ENCODE measurements at places on chromosomes 2 and 18.

- no peak for DNase-seq
These were observed 204.8 kb downstream of the HDAC4 start for GRCh38 chr2:239195992-239196391.

GRCh38 chr2:11872247-11872947 lies 126.0 kb downstream of the LPIN1 start:
- DNase-seq, result no peak

DNA sequence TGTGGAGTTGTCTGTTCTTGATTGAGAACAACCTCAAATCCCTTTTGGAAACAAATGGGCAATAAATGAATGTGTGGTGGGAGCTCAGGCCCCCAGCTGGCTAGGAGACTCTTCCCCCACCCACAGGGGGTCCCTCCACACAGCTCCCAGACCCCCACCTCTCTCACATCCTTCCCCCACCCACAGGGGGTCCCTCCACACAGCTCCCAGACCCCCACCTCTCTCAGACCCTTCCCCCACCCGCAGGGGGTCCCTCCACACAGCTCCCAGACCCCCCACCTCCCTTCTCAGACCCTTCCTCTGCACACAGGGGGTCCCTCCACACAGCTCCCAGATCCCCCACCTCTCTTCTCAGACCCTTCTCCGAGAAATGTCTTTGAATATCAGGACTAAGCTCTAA lies 79.0 kb upstream of the CTDP1 start:
- DNase-seq, result no peak

DNA sequence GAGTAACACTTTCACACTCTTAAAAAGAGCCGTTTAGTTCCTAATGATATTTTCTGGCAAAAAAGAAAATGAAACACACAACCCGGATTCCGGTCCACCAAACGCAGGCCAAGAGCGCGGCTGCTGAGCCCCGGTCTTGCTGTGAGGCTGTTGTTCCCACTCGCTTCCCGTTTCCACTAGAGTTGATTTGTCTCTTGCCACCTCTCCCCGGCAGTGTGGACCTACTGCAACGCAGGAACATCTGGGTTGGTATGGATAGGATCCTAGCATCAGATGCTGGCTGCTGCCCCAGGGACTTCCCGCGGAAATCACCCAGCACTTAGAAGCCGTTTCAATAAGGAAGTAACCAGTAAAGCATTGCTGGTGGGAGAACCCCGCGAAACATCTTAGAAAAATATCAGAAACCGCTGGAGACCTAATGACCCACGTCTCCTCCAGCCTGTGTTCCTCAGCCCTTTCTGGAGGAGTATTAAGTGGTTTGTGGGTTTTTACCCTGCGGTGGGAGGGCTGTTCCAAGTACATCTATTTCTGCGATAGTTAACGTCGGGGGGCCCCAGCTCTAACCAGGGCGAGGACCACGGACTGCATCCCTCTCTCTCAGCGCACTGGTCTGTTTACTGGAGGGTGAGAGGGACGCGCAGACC lies 939 bp downstream of the DOCK10 start:
- peak; percentile 52 for DNase-seq

- no peak for DNase-seq
These were observed 1.8 kb upstream of the COBLL1 start for GRCh38 chr2:164843346-164843911.

- no peak for DNase-seq
These were observed 390.9 kb upstream of the TRIB2 start for GRCh38 chr2:12325806-12326205.

DNA sequence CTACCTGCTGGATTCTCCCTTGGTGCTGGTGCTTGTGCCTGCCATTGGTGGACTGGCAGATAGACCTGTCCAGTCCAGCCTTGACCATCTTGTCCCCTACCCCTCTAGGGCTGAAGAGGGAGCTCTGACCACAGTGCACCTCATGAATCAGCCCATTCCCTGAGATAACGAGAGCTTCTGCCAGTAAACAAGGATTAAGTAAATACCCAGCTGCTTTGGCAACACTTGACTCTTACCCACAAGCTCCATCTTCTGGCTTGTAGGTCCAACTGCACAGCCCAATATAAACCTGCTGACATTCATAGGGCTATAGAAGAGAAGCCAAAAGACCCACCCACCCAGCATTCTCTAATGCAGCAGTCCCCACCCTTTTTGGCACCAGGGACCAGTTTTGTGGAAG lies 186.4 kb downstream of the PIK3C3 start:
- no peak for DNase-seq

- DNase-seq, result no peak
These were observed 141.6 kb downstream of the ZNF236 start for GRCh38 chr18:76963936-76964335.

- no peak for DNase-seq
These were observed 227.0 kb upstream of the SMAD7 start for GRCh38 chr18:49177812-49178211.

GRCh38 chr18:63788447-63789096 lies 13.4 kb downstream of the SERPINB7 start:
- DNase-seq, result no peak

GRCh38 chr2:98769784-98770183 lies 38.9 kb upstream of the MGAT4A start:
- no peak for DNase-seq

DNA sequence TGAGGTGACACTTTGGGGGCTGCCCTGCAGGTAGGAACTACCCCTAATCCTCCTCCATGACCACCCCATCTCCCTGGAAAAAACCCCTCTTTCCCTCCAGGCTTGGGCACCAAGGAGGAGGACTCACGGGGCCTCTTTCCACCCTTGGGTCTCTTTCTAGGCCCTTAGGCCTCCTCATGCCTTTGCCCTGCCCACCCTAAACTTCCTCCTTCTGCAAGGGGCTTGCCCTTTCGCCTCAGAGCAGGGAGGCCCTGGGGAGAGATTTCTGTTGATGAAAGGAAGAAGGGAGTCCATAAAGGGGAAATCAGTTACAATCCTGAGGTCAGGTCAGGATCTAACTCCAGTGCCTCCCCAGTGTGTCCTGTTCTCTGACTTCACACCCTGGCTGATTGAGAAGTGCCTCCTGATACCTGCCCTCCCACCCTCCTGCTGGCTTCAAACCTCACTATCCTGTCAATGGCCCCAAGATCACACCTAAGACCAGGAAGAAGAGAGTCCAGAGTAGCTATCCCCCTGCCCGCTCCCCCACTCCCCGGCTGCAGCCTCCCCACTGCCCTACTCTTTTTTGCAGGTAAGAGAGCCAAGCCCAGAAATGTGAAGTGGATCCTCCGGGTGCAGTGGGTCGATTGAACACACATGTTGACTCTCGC lies 16.7 kb upstream of the TNS1 start:
- no peak for DNase-seq

- no peak for DNase-seq
These were observed 766.2 kb downstream of the MBD2 start for GRCh38 chr18:53458268-53458667.

DNA sequence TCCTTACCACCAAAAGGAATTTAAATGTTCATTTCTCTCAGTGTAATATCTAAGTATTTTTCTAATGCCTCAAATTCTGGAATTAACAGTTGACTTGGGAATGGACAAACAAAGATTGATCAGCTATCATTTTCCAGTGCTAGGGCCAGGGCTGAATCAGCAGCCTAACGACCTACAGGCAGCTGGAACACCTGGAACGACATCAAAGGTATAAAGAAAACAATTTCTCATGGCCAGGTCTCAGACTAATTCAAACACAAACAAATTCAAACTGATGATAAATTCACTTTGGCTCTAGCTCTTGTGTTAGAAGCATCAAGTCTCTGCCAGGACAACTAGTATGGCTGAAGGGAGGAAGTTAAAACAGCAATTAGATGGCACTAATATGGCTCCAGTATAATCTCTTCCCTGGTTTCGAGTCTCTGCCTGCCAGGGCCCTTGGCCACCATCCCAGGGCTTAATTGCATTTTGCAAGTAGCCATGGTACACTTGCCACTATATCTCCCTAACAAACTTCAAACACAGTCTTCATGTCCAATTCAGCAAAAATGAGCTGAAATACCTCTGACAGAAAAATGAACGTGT lies 70.2 kb upstream of the FSHR start:
- DNase-seq, result no peak

- DNase-seq, result no peak
These were observed 50.1 kb downstream of the MAP2 start for GRCh38 chr2:209473930-209474419.

Data from nucleus accumbens (tissue), 56 donors.